Urinary bladder (tissue), 4 donors: ENCODE measurements at places on chromosomes 11 and 22. TPM values are rescaled to one million over a fixed set of nuclear protein-coding genes. Genes with fewer than 3 reads are reported as not detected.

The FXYD2 gene
- 5.0 TPM for total RNA-seq

- DNase-seq: no peak
These were observed 56.3 kb upstream of the PDE3B start for GRCh38 chr11:14587258-14587657.

The SERGEF gene
- 14.1 TPM for total RNA-seq

DNA sequence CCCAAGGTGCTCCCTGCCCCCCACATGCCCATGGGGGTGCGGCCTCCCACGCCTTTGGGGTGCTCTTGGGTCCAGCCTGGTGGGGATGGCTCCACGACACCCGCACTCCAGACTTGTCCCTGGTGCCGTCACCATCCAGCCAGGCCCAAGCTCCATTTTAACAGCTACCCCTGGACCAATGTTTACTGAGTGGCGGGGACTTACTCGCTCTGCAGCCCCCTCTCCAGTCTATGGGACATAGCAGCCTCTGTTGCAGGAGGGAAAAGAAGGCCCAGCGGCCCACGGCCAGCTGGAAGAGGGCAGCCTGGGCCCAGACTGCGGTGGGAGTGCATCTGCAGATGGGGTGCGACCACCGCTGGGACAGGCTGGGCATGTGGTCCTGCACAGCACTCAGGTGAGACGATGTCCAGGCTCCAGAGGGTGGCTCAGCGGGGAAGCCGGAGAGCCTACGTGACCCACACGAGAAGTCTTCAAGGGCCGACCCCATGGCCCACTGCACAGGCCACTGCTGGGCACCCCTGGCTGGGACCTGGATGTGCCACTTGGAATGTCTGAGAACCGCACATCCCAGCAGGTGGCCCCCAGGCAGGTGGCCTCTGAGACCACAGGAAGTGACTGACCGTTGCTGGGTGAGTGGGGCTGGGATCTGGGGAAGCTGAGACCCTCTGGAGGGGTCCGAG lies 18.1 kb downstream of the IL17REL start:
- no peak for DNase-seq

DNA sequence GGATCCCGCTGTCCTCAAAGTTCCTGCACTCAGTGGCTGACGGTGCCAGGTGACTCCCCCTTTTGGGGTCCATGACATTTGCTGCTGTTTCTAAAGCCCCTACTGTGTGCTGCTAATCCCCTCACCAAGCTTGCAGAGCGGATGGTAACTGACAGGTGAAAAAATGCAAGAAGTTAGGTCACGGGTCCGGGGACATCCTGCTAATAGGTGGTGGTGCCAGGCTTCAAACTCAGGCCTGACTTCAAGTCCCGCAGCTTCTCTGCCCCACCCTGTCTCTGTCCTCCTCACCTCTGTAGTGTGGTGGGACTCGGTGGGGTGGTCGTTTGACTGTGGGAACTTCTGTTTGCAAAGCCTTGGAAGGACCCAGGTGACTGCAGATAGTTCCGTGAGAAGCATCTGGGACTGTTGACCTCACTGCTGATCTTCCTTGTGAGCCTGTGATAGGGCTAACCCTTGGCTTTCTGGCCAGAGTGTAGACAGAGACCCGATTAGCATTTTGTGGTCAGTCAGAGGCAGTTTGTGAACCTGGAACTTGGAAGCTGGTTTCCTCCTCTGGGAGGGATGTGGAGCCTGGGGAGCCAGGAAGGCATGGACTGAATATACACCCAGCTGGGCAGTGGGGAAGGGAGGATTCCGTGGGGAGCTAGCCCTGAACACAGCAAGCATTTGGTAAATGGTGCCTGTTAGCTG lies 115.4 kb upstream of the OR4B1 start:
- no peak for DNase-seq

The NRGN gene
- 0.37 TPM for total RNA-seq

DNA sequence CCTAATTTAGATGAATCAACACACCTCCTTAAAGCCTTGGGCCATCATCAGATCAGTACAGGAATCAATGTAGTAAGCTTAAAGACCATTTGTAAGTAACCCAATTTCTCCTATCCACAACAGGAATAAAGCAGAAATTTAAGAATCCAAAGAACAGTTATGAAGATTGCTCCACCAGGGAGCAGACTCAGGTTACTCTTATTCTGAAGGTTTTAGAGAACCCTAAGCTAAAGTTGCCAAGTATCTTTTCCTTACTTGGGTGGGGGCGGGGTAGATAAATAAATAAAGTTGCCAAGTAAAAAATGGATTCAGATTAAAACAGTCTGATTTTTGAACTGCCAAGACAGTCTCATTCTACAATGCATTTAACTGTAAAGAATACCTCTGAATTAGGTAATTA lies 18.1 kb downstream of the CKAP5 start:
- DNase-seq: no peak

- DNase-seq: no peak
These were observed 1.3 kb upstream of the ARAP1 start for GRCh38 chr11:72753341-72754148.

DNA sequence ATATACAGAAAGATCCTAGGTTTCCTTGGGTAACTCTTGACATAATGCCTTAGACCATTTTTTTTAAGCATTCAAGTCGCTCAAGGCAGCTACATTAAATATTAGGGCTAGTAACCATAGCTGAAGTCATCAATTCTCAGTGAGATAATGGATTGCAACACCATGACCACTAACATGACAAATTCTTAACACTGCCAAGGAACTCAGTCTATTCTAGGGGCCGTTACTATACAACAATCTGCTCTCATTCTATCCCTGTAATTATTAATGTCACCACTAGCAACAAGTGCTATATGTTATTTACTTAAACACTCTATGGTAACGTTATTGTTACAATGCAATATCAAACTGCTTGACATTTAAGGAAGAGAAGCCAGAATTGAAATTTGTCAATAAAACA lies 3.2 kb upstream of the STK33 start:
- DNase-seq: no peak

DNA sequence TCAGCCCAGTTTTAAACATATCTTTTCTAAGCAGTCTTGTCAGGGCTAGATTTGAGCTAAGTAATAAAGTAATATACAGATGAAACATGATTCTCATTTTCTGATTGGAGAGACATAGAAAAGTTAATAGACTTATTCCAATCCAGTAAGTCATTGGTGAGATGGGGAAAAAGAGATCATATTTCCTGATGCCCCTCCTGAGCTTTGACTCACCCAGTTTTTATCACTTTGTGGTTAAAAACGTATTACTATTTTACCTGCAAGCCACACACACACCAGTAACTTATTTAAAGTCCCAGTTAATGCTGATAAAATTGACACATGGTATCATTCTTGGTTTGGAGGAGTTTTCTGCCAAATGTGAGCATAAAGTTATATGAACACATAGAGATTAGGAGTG lies 306.8 kb downstream of the CADM1 start:
- DNase-seq: no peak

GRCh38 chr11:68684385-68685356 lies at the start of gene GAL:
Gene GAL, plus strand, starts transcription at chr11:68684544. Its CDS starts 380 bp downstream, at chr11:68684924.
- no peak for DNase-seq

DNA sequence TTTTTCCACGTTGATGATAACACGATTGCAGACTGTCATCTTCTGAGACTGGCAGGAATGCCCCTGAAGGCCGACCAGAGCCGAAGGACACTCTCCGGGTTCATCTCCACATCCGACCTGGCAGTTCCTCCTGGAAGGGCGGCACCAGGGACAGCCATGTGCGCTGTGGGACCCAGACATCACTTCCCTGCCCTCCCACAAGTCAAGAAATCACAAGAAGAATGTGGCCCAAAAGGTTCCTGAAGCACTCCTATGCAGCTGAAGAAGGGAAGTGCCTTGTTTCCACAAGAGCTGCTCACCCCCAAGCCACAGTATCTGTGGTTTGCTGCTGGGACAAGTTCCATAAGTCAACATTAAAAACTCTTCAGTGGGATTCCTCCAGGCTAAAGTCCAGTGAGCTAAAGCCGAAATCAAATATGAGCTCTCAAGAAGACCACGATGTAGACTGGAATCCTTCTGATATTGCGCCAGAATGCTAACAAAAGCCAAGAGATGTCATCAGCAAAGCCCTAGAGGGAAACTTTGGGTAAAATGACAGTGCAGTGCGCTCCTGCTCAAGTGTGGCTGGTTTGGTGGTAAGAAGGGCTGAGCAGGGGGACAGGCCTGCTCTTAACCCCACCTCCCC lies 21.2 kb downstream of the PACSIN2 start:
- DNase-seq: no peak

DNA sequence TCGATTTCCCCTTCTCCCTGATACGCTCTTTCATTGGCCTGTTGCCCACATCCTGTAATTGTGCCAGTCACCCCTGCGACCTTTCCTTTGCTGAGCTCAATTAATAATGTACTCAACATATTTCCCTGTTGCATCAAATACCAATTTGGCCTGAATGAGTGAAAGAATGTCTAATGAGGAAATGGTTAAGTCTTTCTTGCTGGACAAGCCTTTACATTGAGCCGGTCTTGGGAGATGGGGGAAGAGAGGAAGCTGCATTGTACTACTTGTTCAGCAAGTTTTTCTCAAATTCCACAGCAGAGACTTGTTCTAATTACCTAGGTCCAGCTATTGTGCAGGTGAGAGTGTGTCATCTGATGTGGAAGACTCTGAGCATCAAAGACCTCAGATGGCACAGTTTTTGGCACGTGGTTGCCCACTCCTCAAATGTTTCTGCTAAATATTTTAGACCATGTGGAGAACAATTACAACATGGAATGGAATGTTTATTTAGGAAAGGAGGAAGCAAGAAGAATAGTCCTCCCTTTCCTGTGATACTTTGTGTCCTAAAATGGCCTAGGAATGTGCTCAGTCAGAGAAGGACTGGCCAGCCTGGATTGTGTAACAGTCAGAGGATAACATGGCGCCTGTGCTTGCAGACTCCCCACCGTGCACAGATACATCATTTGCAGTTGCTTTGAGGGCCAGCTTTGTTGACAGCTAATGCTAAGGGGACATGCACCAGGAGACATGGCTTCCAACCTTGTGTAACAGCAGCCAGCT lies 129.5 kb upstream of the E2F8 start:
- peak; percentile 18 for DNase-seq

DNA sequence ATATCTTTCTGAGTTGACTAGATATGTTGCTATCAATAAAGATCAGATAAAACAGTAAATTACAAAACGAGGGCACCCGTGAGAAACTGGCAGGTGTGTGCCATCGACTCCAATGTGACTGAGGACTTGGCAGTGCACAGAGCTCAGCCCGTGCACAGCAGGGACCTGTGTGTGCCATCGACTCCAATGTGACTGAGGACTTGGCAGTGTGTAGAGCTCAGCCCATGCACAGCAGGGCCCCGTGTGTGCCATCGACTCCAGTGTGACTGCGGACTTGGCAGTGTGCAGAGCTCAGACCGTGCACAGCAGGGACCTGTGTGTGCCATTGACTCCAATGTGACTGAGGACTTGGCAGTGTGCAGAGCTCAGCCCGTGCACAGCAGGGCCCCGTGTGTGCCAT lies 347.2 kb upstream of the B3GAT1 start:
- no peak for DNase-seq

GRCh38 chr11:77001613-77002012 lies 32.6 kb upstream of the B3GNT6 start:
- DNase-seq: no peak

- DNase-seq: no peak
These were observed 565 bp downstream of the GAS2L1 start for GRCh38 chr22:29306835-29307595.

The MS4A5 gene
- total RNA-seq: not detected

DNA sequence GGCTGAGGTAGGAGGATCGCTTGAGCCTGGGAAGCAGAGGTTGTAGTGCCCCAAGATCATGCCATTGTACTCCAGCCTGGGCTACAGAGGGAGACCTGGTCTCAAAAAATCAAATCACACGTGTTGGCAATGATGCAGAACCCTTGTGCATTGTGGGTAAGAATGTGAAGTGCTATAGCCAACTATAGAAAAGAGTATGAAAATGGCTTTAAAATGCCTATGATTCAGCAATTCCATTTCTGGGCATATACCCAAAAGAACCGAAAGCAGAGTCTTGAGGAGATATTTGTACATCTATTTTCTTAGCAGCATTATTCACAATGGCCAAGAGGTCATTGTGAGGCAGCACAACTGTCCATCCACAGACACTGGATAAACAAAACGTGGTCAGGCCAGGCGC lies 2.6 kb upstream of the FADS3 start:
- DNase-seq: no peak

GRCh38 chr22:44396021-44396726 lies 83.4 kb upstream of the SHISAL1 start:
- no peak for DNase-seq

The TMPRSS5 gene
- total RNA-seq: 4.2 TPM

- no peak for DNase-seq
These were observed 113.4 kb downstream of the GRIA4 start for GRCh38 chr11:105723269-105723668.

The NXPE2 gene
- total RNA-seq: 1.2 TPM

The NXPE1 gene
- total RNA-seq: not detected

DNA sequence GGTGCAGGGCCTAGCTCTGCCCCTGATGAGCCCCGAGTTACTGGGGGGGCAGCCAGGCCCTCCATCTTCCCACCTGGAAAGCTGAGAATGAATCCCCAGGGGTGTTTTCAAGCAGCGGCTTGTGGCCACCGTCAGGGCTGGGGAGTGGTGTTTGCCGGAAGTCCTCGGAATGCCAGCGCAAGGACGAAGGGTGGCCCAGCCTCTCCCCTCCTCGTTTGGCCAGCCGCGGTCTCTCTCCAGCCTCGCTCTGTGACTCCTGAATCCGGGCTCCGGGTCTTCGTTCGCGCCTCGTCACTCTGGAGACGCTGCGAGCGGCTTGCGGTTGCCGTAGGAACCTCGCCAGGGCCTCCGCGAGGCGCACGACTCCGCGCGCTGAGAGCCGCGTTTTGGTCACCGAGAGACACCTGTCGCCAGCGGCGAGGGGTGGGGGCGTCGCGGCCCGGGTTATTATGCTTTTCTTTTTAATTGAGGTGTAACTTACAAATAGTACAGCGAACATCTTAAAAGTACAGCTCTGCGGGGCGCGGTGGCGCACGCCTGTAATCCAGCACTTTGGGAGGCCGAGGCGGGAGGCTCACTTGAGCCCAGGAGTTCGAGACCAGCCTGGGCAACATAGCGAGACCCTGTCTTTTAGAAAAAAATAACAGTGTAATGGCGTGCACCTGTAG lies 6.3 kb upstream of the KDELR3 start:
- DNase-seq: peak; percentile 60

- no peak for DNase-seq
These were observed 79.4 kb upstream of the NARS2 start for GRCh38 chr11:78654071-78654470.

- DNase-seq: peak; percentile 79
These were observed 47.9 kb upstream of the CCDC188 start for GRCh38 chr22:20198557-20199319.
